Esophagus muscularis mucosa (tissue), 4 donors: ENCODE measurements at places on chromosomes 6 and 20. TPM values are rescaled to one million over a fixed set of nuclear protein-coding genes. Genes with fewer than 3 reads are reported as not detected.
A peak's percentile ranks its signal among the peaks of the same experiment; 100 is the strongest.

- peak overlapping the region; percentile 47 for H3K4me3 ChIP-seq
- DNase-seq, result no peak
- no peak overlapping the region for H3K27ac ChIP-seq
- no peaks in the 10 kb centered on the region for H3K36me3 ChIP-seq
Observed at GRCh38 chr20:25987073-25987927, 290.6 kb upstream of the ZNF337 start.

DNA sequence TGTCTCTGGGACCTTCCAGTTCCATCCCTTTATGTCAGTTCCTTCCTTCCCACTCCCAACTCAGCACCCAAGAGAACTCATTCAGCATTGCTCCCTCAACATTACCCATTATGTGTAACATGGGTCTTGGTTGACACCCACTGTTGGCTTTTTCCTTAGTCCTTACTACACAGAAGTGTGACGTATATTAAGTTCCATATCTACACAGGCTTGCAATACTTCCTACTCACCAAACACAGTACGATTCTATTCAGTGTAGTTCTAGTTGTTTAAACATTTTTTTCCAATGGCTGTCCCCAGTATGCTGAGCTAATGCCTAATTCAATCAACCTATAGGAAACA lies 37.7 kb downstream of the ARHGAP18 start:
- H3K4me1 ChIP-seq, result peaks cover 22% of the 10 kb centered on the region
- DNase-seq, result peak; percentile 42
- H3K27ac ChIP-seq, result peak overlapping the region; percentile 55
- no peak overlapping the region for H3K4me3 ChIP-seq
- H3K27me3 ChIP-seq, result no peaks in the 10 kb centered on the region
- no peaks in the 10 kb centered on the region for H3K36me3 ChIP-seq

DNA sequence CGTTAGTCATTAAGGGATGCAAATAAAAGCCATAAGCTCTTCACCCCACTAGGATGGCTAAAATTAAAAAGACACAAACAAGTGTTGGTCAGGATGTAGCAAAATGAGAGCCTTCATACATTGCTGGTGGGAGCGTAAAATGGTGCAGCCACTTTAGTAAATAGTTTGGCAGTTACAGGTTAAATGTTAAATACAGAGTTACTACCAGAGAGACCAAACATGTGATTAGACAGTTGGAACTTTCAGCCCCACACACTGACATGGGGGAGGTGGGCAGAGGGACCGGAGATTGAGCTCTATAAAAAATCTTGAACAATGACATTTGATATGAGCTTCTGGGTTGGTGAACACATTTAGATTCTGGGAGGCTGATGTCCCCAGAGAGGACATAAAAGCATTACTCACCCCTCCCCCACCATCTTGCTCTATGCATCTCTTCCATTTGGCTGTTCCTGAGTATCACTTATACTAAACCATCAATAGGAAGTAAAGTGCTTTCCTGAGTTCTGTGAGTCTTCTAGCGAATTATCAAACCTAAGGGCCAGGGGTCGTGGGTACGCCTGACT lies 20.4 kb upstream of the ZNF318 start:
- H3K4me3 ChIP-seq, result no peak overlapping the region
- H3K4me1 ChIP-seq, result no peaks in the 10 kb centered on the region
- H3K36me3 ChIP-seq, result no peaks in the 10 kb centered on the region
- H3K27me3 ChIP-seq, result no peaks in the 10 kb centered on the region

Gene AIG1
- 23.1 TPM for total RNA-seq

Gene MTFR2
- total RNA-seq, result 1.7 TPM

Gene CST5
- 4.5 TPM for total RNA-seq

Gene CCM2L
- 9.6 TPM for total RNA-seq
